Muscle of leg (tissue), 16 donors: ENCODE measurements at places on chromosomes 11 and 22.
A peak's percentile ranks its signal among the peaks of the same experiment; 100 is the strongest.

DNA sequence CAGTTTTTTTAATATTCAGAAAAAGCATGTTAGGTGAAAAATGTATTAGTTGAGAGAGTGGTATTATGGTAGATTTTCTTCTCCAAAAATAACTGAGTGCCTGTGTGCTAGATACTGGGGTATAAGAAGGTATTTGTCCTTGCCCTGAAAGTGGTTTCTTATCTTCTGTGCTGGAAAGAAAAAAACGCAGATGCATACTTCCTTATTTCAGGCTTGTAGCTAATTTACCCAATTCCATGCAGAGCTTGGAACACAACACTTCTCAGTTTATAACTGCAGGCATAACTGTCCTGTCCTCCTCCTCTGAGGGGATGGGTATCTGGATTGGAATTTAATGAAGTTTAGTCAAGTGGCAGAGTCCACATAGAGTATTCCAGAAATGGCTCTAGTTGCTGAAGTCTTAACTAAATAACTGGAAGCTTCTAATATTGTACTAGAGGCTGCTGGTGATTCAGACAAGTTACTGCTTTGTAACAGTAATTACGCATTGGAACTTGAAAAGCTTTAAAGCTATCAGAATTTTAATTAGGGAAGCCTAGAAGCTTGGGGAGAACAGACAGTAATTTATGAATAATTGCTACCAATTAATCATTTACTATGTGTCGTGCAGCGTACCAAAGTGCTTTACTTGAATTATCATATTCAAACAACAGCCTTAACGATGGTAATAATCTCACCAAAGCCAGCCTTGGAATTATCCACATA lies 12.7 kb upstream of the C11orf91 start:
- DNase-seq = no peak

DNA sequence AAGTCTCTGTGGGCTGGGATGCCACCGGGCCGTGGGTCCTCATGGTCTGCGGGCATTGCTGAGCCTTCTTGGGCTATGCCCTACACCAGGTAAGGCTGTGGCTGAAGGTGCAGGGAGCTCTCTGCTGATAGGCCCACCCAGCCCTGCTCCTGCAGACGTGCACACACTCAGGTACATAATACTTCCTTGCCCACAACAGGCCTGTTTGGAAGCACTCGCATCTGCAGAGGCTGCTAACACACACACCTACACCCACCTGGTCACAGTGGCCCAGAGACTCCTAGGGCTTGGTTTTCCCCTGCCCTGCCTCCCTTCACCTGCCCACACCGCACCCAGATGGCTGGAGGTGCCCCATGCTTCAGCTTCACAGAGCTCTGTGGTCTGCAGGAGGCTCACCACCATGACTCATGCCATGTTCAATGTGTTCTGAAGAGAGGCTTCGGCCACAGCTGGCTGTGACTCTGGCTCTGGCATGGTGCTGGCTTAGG lies 72.8 kb upstream of the KCNQ1OT1 start:
- no peak for DNase-seq

DNA sequence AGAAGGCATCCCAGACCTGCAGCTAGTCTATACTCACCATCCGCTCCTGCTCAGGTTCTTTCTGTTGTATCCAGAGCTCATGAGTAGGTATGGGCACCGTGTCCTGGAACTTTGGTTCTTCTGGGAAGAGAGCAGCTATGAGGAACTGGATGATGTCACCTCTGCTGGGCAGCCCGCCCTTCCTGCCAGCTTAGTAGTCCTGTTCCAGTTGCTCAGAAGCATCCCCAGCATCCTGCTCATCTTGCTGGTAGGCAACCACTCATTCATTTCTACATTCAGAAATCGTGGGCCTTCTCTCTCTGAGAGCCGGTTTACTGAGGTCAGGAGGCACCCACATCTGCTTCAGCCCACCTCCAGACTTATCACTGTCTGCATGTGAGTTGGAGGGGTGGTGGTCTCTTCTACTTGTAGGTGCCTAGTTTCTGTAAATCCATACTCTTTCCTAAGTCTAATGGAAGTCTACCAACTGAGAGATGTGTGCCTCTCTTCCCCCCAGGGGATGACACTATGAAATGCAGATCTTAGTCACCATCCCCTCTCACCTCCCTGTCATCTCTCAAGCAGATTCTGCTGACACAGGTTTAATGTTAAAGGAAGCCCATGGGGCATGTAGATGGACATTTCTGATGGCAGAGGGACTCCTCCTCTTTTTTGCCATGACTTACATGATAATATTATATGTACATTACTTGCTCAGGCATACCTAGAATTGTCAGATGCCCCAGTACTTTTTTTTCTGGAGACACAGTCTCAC lies 29.6 kb upstream of the CCDC134 start:
- no peak for DNase-seq

- peak; percentile 71 for DNase-seq
Observed at GRCh38 chr11:45079943-45080719, 66.3 kb upstream of the PRDM11 start.

GRCh38 chr22:29768052-29768693 lies 1.0 kb downstream of the UQCR10 start:
- DNase-seq = no peak

DNA sequence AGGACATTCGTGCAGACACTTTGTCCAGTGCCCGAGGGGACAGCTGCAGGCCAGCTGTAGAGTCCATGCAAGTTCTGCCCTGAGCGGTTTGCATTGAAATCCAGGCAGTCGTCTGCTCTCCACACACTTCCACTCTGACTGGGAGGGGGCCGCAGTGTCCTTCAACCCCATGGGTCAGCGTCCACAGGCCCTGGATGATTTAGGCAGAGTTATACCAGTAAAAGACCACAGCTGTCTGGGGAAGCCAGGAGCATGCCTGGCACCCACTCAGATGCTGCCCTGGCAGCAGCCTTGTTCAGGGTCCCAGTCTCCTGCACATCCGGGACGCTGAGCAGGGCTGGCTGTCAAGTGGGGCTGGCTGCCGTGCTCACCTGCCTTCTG lies 26.5 kb downstream of the KRTAP5-5 start:
- no peak for DNase-seq

DNA sequence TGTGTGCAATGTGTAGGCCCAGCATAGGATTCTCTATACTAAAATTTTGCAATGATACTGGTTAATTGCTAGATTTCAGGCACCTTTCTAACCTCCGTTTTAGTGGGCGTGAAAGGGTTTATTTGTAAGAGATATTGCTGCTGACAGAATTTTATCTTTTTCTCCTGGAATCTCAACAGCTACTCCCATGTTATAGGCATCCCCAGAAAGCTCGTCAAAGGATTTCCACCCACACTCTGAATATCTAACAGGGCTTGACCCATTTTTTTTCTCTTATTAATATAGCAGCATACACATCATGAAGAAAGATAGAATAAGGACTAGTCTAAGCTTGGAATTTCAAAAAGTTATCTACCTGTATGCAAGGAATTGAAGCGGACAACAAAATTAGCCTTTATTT lies 124.5 kb downstream of the METTL15 start:
- DNase-seq = no peak

DNA sequence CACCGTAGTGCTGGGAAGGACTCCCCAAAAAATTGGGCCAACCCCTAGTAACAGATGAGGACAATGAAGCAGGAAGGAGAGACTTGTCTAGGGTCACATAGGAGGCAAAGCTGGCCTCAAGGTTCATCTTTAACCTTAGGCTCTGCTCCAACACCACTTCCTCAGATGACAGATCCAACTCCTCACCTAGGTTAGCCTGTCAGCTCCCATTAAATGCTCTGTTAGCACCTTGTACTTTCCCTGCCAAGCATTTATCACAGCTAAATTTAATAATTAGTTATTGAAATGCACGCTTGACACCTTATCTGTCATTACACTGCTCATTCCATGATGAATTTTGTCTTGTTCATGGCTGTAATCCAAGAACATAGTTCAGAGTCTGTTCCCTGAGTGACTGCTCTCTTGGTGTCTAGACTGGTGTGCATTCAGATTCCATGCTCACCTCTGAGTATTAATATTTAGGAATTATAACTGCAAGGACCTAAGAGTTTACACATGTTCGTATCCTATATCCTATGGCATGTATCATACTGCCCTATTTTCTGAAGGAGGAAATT lies 18.6 kb downstream of the MAP6 start:
- no peak for DNase-seq

DNA sequence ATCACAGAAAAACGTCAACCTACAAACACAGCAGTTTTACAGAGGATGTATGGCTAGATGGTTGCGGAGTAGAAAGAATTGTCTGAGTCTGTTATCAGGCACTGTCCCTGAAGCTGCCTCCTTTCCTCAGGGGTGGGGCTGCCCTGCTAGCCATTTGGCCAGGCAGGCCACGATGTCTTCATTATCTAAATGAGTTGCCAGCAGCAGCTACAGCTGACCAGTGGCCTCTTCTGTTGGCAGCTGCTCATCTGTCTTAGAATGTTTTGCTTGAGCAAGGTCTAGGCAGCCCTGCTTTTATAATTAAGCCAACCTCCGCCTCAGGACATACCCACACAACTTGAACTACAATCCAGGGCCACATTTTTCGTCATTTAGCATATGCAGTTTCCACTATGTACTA lies 17.5 kb downstream of the SLC6A5 start:
- no peak for DNase-seq

- no peak for DNase-seq
Observed at GRCh38 chr22:32781695-32782094, 19.8 kb upstream of the TIMP3 start.

DNA sequence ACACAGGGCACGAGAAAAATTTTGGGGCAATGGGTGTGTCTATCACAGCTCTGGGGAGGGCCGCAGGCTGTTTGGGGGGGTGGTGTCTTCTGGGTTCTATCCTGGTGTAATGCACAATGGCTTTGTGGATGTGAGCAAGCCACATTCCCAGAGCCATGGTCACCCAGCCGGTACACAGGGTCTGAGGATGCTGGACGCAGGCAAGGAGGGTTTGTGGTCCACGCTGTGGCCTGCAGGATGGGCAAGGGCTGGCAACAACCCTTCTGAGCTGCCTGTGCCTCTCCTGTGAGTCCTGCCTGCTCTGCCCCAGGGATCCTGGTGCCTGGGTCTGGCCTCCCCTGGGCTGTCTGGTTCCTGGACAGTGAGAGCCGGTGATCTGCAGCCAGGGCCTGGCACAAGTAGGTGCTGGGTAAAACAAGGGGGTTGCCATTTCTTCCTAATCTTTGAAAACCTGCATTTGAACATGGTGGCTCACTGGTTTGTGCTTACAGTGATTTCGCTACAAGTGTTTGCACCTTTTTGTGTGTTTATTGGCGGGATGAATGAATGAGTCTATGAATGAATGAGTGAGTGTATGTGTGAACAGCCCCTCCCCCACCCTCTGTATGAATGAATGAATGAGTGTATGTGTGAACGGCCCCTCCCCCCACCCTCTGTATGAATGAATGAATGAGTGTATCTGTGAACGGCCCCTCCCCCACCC lies 4.4 kb upstream of the MRPL23 start:
- no peak for DNase-seq

GRCh38 chr22:39106326-39106725 lies 9.3 kb downstream of the APOBEC3H start:
- DNase-seq = no peak

DNA sequence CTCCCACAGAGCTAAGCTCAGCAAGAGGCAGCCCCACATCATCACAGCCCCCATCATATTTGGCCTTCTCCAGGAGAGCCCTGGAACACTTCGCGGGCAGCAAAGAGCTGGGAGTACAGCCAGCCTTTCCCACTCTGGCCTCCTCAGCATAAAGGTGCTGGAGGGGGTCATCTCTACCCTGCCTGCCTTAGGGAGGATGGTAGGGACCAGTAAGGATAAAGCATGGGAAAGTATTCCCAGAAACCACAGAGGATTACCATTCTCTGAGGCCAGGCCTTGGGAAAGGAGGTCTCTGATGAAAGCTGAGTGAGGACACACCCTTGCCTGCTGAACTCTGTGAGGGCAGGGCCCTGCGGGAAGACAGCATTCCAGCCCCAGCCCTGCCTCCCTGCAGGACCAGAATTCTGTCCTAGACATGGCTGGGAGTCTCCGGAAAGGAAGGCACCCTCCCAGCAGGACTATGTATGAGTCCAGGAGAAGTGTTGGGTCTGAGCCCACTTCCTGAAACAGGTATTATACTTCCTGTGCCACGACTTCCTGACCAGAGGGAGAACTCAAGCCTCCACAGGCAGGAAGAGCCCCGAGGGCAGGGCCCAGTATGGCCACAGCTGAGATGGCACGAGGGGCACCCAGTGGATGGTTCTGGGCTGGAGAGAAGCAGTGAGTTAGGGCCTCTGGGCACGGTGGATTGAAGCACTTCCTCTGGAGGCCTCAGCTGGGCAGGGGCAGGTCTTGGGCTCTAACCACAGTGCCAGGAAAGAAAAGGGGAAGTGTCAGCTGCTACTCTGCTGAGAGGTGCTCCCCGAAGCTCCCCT lies 12.9 kb upstream of the CASTOR1 start:
- peak; percentile 72 for DNase-seq

DNA sequence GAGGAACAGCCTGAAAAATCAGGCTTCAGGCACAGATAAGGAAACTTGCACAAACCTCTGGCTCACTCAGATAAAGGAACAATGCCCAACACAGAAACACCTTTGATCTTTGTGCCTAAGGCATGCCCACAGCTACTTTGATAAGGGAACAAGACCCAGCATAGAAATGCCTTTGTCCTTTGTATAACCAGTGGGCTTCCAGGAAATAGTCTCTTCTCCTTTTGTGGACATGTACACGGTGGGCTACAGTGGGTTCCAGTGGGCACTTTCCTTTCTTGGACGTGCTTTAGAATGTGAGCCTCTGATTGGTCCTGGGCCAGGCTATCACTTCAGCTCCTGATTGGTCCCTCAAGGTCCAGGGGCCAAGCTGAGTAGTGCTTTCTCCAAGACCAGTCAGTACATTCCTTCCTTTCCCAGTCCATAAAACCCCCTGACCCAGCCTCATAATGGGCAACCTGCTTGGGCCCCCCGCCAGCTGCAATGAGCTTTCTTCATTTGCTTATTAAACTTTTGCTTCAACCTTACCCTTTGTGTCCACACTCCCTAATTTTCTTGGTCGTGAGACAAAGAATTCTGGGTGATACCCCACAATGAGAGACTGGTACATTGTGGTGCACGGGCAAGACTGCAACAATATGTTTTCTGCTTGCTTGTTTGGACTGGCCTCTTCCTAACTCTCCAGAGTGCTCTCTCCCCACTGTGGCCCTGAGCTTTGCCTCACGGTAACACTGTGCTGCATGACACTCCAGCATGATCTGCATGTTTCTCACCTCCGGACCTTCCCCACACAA lies 1.7 kb upstream of the CABIN1 start:
- DNase-seq = no peak

GRCh38 chr22:27896245-27896644 lies 22.8 kb downstream of the PITPNB start:
- no peak for DNase-seq
